ENCODE measurements at places on chromosomes 16 and 17. TPM values are rescaled to one million over a fixed set of nuclear protein-coding genes. Genes with fewer than 3 reads are reported as not detected.

ENKD1 gene
- polyA plus RNA-seq, result 1.5 TPM

TMEM238L gene
- 0.65 TPM for polyA plus RNA-seq

SPATA32 gene
- polyA plus RNA-seq, result 0.44 TPM

WNT9B gene
- not detected for polyA plus RNA-seq

KIF2B gene
- not detected for polyA plus RNA-seq

MYCBPAP gene
- not detected for polyA plus RNA-seq

PRR15L gene
- polyA plus RNA-seq, result 0.14 TPM

DNA sequence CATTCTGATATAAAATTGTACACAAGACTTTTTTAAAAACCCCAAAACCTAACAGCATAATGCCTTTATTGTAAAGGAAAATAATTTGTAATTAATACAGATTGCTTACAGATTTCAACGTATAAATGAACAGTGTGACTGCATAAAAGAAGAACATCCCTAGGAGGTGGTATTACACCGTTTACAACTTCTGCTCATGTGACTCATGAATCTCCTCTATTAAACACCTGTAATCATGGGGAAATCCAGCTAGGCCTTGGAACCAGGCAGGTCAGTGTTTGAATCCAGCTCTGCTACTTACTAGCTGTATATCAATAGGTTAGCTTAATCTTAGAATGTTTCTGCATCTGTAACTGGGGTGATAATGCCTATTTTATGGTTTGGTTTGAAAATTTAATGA lies 15.2 kb downstream of the RABEP1 start:
- H3K36me3 ChIP-seq, result no peaks in the 10 kb centered on the region
- H3K27ac ChIP-seq, result peak overlapping the region; percentile 24
- H3K4me3 ChIP-seq, result no peak overlapping the region

- H3K27me3 ChIP-seq, result peaks cover 57% of the 10 kb centered on the region
- peaks cover 17% of the 10 kb centered on the region for H3K4me1 ChIP-seq
- no peak for DNase-seq
- H3K4me3 ChIP-seq, result no peak overlapping the region
- H3K27ac ChIP-seq, result no peak overlapping the region
These were observed 6.2 kb downstream of the C1QL1 start for GRCh38 chr17:44961921-44962350.

DNA sequence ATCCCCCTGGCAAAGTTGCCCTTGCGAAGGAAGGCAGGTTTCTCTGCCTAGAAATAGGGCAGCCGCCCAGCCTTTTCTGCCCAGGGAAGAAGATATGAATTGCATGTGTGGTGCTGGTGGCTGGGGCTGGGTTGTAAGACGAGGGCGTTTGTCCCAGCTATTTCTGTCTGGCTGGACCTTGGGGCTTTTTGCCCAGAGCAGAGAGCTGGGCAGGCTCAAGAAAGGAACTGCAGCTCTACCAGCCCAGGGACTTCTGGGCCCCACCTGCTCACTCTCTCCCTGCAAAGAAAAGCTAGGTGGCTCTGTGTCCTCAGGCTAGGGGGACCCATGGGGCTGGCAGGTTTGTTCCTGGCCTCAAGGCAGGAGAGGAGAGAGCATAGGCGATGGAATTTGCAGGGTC lies 586 bp downstream of the CACNG1 start:
- no peak overlapping the region for H3K27ac ChIP-seq
- H3K27me3 ChIP-seq, result peaks cover 4% of the 10 kb centered on the region
- H3K36me3 ChIP-seq, result peaks cover 28% of the 10 kb centered on the region
- no peaks in the 10 kb centered on the region for H3K4me1 ChIP-seq

DNA sequence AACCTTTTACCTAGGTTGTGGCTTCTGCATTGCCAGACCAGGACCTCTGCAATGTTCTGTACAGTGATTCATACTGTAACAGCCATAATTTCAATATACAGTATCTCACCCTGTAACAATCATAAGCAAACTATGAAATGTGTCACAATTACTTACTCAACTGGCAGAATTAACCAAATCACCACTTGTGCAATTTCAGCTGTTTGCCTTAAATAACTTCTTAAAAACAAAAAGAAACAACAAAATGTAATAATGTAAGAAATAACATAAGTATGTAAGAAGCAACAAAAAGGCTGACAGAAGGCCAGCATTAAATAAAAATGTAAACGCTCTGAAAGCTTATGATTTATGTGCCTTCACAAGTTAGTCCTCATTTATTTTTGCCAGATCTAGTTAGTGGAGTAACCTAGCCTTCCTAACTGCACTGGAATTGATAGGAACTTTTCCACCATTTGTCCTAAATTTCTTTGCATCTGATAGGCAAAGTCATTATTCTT lies 96.9 kb downstream of the SKAP1 start:
- H3K4me3 ChIP-seq, result no peak overlapping the region
- no peaks in the 10 kb centered on the region for H3K36me3 ChIP-seq
- H3K4me1 ChIP-seq, result peaks cover 16% of the 10 kb centered on the region
- H3K27ac ChIP-seq, result no peak overlapping the region

DNA sequence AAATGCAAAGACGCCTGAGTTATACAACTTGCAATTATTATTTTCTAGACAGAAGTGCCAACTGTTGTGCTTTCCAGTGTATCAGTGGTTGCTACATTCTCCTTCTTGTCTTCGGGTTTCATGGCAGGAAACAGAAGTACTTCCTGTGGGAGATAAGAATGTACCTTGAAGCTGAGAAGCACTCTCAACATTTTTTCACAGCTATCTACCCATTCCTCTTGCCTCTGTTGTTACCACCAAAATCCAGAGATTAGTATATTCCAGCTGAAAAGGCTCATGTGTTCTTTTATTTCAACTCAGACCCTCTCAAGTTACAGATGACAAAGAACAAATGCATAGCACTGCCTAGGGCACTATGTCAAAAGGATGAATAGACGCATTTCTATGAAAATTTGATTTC lies 4.8 kb upstream of the ADAT1 start:
- H3K4me1 ChIP-seq, result peaks cover 39% of the 10 kb centered on the region
- DNase-seq, result no peak
- peaks cover 4% of the 10 kb centered on the region for H3K36me3 ChIP-seq
- H3K4me3 ChIP-seq, result peak overlapping the region; percentile 14
- H3K27ac ChIP-seq, result peak overlapping the region; percentile 76

- no peak overlapping the region for H3K4me3 ChIP-seq
- H3K36me3 ChIP-seq, result no peaks in the 10 kb centered on the region
- no peaks in the 10 kb centered on the region for H3K4me1 ChIP-seq
- DNase-seq, result peak; percentile 61
- H3K27ac ChIP-seq, result no peak overlapping the region
These were observed 76.9 kb downstream of the AMFR start for GRCh38 chr16:56348168-56349085.

DNA sequence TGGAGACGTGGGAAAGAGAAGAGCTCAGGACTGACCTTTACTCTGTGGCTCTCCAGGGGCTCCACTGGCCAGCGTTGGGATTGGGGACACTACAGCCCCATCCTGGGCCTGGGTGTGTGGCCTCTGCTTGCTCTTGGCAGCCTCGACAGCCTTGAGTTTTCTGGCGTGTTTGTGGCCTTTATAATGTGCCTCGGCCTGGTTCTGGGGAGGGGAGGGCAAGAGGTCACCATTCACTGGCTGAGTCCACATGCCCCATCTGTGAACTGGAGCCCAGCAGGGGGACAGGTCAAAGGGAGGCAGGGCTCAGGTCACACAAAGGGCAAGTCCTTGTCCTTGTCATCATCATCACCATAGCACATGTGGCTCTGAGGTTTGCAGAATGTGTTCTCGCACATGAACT lies 11.7 kb downstream of the NKIRAS2 start:
- H3K4me1 ChIP-seq, result peaks cover 5% of the 10 kb centered on the region
- DNase-seq, result no peak
- H3K27ac ChIP-seq, result no peak overlapping the region
- no peaks in the 10 kb centered on the region for H3K36me3 ChIP-seq
- peaks cover 3% of the 10 kb centered on the region for H3K27me3 ChIP-seq
- H3K4me3 ChIP-seq, result no peak overlapping the region

- H3K27ac ChIP-seq, result no peak overlapping the region
- no peak overlapping the region for H3K4me3 ChIP-seq
- H3K36me3 ChIP-seq, result no peaks in the 10 kb centered on the region
- DNase-seq, result no peak
These were observed 54.8 kb downstream of the CDRT4 start for GRCh38 chr17:15412606-15413005.

- no peaks in the 10 kb centered on the region for H3K4me1 ChIP-seq
- no peak for DNase-seq
- no peak overlapping the region for H3K4me3 ChIP-seq
- no peaks in the 10 kb centered on the region for H3K36me3 ChIP-seq
- no peaks in the 10 kb centered on the region for H3K27me3 ChIP-seq
These were observed 442.3 kb upstream of the MON1B start for GRCh38 chr16:76748461-76749348.

DNA sequence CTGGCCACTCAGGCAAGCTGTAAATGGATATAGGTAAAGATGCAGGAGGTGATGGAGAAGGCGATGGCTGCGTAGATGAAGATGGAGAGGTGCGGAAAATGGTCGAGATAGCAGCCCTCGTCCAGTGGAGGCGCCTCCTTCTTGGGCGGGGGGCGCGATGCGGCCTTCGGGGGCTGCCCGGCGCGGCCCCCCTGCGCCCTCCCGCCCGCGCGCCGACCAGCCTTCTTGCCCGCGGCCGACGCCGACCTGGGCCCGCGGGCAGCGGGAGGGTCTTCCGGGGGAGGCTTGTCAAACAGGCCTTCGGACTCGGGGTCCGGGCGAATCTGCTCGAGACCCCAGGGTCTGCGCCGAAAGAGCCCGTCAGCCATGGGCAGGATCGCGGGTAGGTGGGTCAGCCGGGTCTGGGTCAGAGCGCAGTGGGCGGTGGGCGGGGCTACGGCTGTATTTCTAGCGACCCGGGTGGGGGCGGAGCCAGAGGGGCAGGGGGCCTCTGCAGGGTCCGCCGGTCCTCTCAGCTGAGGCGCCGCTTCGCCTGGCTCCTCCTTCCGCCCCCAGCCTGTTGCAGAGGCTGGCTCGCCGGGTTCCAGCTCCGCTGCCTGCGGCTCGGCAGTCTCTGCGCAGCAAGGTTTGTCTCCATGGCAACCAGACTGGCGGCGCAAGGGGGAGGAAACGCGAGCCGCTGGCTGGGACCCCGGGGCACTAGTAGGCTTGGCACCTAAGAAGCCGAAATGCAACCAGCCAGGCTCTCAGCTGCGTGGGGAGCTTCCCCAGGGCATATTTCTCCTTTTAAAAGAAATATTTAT lies 14.4 kb downstream of the MIS12 start:
- H3K4me3 ChIP-seq, result peak overlapping the region; percentile 93
- DNase-seq, result peak; percentile 81
- H3K27me3 ChIP-seq, result no peaks in the 10 kb centered on the region
- peaks cover 26% of the 10 kb centered on the region for H3K4me1 ChIP-seq

- peak overlapping the region; percentile 84 for H3K27ac ChIP-seq
- H3K36me3 ChIP-seq, result peaks cover 56% of the 10 kb centered on the region
- H3K4me3 ChIP-seq, result no peak overlapping the region
- DNase-seq, result no peak
These were observed 168.0 kb downstream of the AATF start for GRCh38 chr17:37116671-37117185.

Data from naive thymus-derived CD8-positive, alpha-beta T cell (primary cell).